ENCODE measurements at places on chromosomes 11 and 22.

DNA sequence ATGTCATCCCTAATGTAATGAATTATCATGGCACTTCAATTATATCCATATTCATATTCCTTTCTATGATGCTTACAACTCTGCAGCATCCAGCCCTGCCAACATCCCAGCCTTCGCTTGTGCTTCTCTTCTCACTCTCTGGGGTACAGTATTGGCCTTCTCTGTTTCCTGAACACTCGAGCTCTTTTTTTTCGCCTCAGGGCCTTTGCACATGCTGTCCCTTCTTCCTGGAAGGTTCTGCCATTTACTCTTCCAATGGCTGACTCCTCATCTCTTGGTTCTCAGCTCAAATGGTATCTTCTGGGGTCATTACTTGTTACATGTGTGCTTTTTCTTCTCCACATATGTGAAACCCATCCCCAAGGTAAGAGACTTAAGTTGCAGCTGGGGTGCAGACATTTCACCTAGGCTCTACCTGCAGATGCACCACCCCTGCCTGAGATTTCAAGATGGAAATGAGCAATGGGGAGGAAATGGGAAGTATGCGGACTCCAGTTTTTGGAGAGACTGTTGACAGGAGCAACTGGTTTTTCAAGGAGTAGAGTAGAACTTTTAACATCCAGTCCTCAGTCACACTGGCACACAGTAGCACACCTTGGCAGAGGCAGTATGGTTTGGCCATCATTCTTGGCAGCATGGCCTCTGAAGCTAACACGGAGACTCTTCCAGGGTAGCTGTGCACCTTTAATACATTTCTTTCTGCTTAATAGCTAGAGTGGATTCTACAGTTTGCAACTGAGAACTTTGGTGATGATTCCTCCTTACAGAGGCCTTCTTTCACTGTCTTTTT lies 42.4 kb upstream of the DMC1 start:
- no peak for DNase-seq

GRCh38 chr11:45145379-45146071 lies 914 bp upstream of the PRDM11 start:
- no peak for DNase-seq

GRCh38 chr22:27090611-27091011 lies 433.2 kb downstream of the MIAT start:
- DNase-seq = no peak

GRCh38 chr22:46612904-46613605 lies 7.1 kb upstream of the GRAMD4 start:
- no peak for DNase-seq

DNA sequence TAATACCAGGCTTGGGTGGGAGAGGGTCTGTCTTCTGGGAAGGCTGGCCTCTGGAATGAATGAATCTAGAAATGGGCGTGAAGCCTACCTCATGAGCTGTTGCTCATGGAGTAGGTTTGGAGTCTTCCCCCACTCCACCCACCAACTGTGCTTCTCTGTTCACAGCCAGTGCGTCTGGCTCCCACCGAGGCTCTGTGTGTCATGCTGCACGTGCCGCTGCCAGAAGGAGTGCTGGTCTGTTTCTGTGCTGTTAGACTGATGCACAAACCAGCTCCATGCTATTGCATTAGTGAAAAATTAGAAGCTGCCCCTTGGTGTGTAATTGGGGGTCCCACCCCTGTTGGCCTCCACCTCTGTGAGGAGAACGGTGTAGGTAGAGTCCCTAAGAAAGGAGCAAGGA lies 132.3 kb upstream of the PARVA start:
- DNase-seq = no peak

- peak; percentile 68 for DNase-seq
Measured at GRCh38 chr11:129315781-129316579, 59.7 kb upstream of the BARX2 start.

DNA sequence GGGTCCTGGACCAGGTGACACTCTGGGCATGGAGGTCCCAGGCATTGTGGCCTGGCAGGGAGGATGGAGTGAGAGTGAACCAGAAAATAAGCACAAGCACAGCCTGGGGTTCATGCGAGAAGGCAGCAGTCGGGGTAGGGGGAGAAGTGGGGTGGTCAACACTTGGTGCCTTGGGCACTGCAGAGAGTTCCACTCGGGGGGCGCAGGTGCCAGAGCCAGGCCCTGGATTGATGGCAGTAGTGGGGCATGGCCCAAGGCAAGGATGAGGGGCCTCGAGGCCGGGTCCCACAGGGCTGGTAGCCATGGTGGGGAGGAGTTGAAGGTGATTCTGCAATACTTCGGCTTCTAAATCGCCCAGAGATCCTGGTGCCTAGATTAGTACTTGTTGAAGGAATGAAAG lies 372.9 kb downstream of the TBC1D22A start:
- no peak for DNase-seq

DNA sequence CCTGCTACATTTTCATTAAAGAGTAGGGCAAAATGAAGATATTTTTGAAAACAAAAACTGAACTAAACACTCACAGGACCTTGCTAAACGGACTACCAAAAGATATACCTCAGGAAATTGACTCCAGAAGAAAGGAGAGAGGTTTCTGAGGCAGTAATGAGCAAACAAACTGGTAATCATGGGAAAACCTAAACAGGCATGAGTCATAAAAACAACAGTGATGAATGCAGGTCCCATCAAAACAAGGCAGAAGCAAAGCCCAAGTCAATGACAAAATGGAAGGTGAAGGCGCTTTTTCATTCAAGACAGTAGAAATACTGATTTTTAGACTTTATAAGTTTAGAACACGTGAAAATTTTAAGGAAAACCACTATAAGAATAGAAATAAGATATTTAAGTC lies 104.5 kb downstream of the EFCAB6 start:
- DNase-seq = no peak

DNA sequence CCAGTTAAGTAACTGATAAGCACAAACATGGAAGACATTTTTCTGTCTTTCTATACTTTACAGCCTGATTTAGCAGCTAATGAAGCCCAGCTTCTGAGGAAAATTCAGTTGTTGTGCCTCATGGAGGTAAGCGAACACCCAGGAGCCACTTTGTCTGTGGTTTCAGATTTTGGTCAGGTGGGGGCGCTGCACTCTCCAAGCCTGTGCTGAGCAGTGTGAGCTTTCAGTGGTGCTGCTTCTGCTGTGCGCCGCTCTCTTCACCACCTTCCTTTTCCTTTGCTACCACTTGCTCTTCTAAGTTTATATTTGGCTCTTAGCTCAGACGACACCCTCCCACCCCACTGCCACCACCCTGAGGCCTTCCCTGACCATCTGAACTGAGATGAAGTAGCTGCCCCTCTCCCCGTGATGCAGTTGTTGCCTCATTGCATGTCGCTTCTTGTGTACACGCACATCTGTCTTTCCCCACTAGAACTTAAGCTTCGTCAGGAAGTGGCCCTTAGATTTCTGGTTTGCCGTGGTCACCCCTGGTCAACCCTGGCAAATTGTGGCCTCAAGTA lies 14.0 kb downstream of the PSMD13 start:
- no peak for DNase-seq

- no peak for DNase-seq
Measured at GRCh38 chr22:47031628-47031915, 269.1 kb downstream of the TBC1D22A start.

GRCh38 chr11:75593286-75593915 lies 31.3 kb downstream of the SERPINH1 start:
- DNase-seq = no peak

DNA sequence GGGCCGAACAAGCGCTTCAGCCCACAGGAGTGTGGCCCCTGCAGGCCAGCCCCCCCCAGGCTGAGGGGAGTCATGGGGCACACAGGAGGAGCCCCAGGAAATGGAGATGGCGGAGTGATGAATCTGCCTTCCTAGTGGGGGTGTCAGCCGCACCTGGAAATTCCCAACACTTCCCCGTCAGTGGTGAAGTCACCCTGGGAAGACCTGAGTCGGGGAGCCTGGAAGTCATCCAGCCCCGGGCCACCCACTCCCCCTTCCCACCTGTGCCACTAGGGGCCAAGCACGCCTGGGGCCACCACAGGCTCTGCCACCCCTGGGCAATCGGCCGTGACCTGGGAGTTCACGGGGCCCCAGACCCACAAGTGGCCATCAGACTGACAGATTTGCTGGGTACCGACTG lies 12.6 kb downstream of the WNT7B start:
- no peak for DNase-seq

DNA sequence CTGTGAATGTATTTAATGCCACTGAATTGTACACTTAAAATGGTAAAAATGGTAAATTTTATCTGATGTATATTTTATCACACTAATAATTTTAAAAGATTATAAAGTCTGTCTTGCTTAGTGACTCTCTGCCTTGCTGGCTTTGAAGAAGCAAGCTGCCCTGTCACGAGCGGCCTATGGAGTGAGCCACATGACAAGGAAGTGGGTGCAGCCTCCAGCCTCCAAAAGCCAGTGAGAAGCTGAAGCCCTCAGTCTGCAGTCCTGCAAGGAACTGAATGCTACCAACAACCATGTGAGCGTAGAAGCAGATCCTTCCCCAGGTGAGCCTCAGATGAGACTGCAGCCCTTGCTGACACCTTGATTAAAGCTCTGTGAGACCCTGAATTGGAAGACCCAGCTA lies 20.0 kb downstream of the C11orf24 start:
- no peak for DNase-seq

DNA sequence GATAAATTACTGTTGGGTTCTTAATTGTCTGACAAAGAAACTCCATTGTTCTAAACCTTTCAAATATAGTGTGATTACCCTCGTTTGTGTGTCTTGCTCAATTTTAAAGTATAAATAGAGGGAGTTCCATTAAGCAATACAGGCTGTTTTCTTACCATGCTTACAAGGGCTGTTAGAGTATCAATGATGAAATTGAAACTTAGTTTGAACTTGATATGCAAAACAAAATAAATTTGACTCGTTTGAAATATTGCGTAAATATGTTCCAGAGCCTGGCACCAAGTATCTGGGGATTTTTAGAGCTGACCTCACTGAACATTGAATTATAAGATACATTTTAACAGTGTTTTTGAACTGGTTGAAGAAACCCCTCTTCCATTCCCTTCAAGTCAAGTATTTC lies 31.7 kb downstream of the TEAD1 start:
- no peak for DNase-seq

GRCh38 chr11:68014157-68014946 lies 4.2 kb downstream of the ALDH3B1 start:
- no peak for DNase-seq

- no peak for DNase-seq
Measured at GRCh38 chr11:20363500-20364340, at the start of gene HTATIP2. Gene HTATIP2 (plus strand): TSS chr11:20363714. CDS start chr11:20364238, 524 bp downstream.
